Activated CD8-positive, alpha-beta T cell treated with anti-CD3 and anti-CD28 coated beads, Interleukin-2, amount 10 ng/mL, durations not matched to agents 7 days and 5 days (primary cell): ENCODE measurements at places on chromosomes 5 and 9.

GRCh38 chr5:139273322-139273571 lies 20.3 kb upstream of the MATR3 start:
- no peak for DNase-seq

- no peak for DNase-seq
These were observed 1.3 kb upstream of the CDHR2 start for GRCh38 chr5:176547802-176548201.

DNA sequence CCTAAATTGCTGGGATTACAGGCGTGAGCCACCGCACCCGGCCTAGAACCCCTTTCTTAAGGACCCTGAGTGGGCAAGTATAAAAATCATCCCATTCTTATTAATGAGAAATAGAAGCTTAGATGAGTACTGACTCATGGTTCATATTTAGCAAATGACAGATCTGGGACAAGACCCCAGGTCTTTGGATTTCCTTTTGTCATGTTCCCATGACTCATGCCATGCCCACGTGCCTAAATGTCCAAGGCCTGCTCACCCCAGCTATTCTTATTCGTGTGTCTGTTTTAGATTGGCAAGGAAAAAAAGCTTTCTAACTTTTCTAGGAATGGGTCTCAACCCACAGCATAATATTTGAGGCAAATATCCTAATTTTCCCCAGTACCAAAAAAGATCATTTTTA lies 57.7 kb upstream of the RPS23 start:
- DNase-seq = no peak

- no peak for DNase-seq
These were observed 3.7 kb downstream of the TMEM245 start for GRCh38 chr9:109115931-109116526.

DNA sequence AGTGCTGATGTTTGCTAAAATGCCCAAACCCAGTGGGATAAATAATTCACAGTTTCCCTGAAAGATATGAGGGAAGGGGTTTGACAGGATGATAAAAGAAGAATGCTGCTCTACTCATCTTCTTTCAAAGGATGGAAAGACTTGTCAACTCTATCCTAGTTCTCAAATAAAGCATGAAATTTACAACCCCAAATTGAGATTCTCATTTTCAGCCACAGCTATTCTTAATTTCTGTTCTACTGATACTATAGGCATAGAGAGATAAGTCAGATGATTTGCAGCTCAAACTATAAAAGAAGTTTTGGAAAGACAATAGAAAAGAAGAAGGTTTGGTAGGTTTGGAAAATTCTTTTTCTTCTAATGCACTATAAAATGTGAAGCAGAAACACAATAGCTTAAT lies 542.6 kb downstream of the CSNK1G3 start:
- no peak for DNase-seq

DNA sequence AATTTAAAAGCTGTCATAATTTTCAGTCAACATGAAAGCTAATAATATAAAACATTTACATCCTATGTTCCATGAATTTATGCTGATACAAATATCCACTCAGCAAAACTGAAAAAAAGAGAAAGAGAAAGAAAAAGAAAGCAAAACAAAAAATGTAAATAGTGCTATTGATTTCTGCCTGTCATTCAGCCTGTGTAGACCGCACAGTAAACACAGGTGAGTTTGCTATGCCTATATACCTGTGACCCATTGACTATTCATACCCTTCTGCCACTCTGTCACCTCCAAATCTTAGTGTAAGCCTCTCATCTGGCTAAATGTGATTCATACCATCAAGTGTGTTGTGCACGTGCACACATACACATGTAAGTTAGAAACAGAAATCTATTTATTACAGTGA lies 359.0 kb upstream of the RORB start:
- no peak for DNase-seq

- DNase-seq = peak; percentile 37
These were observed 6.0 kb downstream of the LARP1 start for GRCh38 chr5:154761046-154761736.

DNA sequence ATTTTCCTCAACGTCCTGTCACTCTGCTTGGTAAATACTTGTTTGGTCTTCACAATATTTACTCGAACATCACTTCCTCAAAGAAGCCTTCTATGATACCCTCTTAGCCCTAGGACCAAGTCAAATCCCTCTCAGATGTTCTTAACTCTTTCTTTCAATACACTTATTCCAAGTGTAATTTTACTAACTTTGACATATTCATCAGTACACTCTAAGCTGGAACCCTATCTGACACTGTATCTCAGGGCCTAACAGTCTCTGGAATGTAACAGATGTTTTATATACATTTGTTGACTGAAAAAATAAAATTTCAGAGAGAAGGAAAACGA lies 19.6 kb downstream of the SIL1 start:
- DNase-seq = no peak

- DNase-seq = no peak
These were observed 724 bp downstream of the NR2F1-AS1 start for GRCh38 chr5:93580063-93580926.

DNA sequence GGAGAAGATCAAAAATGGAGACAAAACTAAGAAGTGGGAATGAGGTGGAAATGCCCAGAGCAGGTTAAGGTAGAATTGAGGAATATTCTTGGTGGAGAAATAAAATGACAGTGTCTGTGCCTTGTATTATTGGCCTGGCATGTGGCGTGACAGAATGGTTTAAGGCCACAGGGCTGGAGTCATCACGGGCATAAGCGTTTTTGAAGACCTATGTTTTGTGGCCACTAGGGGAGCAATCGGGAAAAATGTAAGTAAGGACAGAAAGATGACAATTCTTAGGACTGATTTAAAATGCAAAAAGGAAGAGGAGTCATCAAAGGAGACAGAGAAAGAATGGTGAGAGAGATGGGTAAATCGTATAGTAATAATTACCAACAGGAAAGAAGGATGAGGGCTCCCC lies 72.2 kb upstream of the EPB41L4A start:
- no peak for DNase-seq

GRCh38 chr9:137136881-137137607 lies 1.9 kb upstream of the GRIN1 start:
- no peak for DNase-seq

- DNase-seq = no peak
These were observed 20.2 kb downstream of the OBP2B start for GRCh38 chr9:133188843-133189180.

DNA sequence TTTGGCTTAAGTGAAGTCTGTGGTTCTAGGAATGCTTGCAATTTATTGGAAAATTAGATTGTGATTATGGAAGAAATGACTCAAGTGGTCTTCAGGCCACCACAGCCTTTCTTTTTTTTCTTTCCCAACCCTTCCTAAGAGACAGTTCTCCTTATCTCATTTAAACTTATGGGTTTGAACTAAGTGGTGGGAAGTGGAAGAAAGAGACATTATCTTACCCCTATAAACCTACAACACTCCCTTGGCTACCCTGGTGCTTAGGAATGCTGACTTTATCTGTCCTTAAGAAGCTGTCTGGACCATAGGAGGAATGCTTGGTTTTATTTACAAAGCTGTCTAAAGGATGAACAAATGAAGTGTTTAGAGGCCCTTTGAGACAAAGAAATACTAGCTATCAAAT lies 5.1 kb upstream of the ERAP1 start:
- no peak for DNase-seq

DNA sequence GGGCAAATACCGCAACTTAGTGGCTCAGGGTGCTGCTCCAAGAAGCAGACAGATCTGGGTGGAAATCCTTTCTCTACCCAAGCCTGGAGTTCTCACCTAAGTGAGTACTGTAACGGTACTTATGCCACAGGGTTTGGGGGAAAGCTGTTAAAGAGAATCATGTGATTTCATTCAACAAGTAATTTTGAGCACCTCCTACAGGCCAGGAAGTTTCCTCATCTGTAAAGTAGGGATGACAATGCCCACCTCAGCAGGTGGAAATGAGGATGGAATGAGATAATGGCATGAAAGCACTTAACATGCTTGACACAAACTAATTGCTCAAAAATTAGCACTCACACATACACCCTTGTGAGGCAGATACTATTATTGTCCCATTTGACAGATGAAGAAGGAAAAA lies 114.1 kb downstream of the JAKMIP2 start:
- no peak for DNase-seq

DNA sequence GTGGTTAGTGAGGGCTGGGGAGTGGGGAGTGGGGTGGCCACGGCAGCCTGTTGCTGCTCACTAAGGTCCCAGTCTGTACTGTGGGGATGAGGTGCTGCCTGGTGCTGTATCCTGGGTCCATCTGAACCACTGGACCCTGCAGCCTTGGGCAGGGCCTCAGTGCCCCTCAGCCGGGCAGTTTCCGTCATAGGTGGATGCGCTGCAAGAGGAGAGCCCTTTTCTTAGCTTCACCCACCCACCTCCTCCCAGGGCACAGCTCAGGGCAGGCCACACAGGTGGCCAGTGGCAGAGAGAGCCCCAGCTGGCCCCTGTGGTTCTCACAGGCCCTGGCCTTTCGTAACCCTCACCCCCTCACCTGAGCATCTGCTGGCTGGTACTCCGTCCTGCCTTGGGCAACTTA lies 46.2 kb downstream of the WNK2 start:
- no peak for DNase-seq

- DNase-seq = no peak
These were observed 626.5 kb upstream of the ZNF608 start for GRCh38 chr5:125372694-125373631.

GRCh38 chr9:116316246-116316645 lies 162.7 kb downstream of the PAPPA start:
- no peak for DNase-seq

DNA sequence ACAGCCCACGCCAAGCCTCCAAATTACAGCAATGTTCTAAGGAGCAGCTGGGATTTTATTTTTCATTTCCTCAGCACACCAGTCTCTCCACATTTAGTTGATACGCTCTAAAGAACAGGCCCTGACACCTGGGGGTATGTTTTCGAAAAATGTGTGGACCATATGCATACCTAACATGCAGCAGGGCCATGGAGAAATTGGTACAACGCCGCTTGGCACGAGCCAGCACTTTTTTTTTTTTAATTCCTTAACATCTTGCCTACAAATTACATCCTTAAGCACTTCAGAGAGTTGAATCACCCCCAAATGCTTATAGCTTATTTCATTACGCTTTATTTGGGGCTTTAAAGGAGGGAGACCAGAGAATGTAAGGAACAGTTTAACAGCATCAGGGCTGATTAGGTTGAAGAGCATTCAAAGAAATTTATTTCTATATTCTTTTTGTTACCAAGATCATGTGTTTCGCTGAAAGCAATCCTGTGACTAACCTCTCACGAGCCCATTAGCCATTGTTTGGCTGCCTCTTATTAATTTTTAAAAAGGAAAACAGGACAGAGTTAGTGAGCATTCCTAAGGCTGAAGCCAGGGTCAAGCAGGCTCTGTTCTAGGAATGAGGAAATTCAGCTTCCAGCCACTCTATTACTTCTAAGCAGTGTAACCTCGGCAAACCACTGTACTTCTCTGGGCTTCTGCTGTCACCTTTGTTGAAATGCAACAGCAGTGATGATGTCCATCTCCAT lies 173.8 kb downstream of the ACTL7B start:
- no peak for DNase-seq

DNA sequence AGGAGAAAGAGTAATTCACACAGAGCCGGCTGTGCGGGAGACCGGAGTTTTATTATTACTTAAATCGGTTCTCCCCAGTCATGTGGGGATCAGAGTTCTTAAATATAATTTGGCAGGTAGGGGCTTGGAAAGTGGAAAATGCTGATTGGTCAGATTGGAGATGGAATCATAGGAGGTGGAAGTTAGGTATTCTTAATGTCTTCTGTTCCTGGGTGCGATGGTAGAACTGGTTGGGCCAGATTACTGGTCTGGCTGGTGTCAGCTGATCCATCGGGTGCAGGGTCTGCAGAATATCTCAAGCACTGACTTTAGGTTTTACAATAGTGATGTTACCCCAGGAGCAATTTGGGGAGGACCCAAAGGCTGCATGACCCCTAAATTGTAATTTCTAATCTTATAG lies 4.6 kb upstream of the CERCAM start:
- DNase-seq = no peak

- no peak for DNase-seq
These were observed 577 bp upstream of the CCDC112 start for GRCh38 chr5:115297031-115297430.

DNA sequence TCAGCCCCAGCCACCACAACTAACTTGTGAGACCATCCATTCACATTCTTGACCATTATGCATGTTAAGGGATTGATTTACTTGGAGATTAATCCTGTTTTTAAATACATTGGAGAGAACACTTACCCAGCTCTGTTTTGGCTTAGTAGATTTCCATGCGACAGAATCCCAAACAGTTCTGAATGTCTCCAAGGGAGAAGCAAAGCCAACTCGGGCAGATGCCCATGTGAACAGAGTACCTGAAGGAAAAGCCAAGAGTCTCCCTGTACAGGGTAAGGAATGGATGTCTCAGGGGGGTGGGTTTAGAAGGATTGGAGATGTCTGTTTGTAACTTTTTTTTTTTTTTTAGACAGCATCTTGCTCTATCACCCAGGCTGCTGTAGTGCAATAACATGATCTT lies 61.0 kb downstream of the GRAMD2B start:
- no peak for DNase-seq
